ENCODE measurements at places on chromosomes 13 and 19. TPM values are rescaled to one million over a fixed set of nuclear protein-coding genes. Genes with fewer than 3 reads are reported as not detected.

Gene PSMD8
- total RNA-seq: 188 TPM

Gene KLHL26
- 3.7 TPM for total RNA-seq

GRCh38 chr19:11383706-11384048 is 437 bp downstream of the EPOR start:
- H3K27me3 ChIP-seq: no peaks in the 10 kb centered on the region
- H3K27ac ChIP-seq: no peak overlapping the region
- H3K36me3 ChIP-seq: no peaks in the 10 kb centered on the region
- peaks cover 32% of the 10 kb centered on the region for H3K4me1 ChIP-seq

- H3K4me1 ChIP-seq: no peaks in the 10 kb centered on the region
- no peak overlapping the region for H3K4me3 ChIP-seq
- H3K27me3 ChIP-seq: no peaks in the 10 kb centered on the region
- no peak for DNase-seq
- no peak overlapping the region for H3K27ac ChIP-seq
Measured at GRCh38 chr13:48315969-48316650, 12.6 kb downstream of the RB1 start.

- peak; percentile 87 for DNase-seq
- H3K36me3 ChIP-seq: no peaks in the 10 kb centered on the region
- H3K27ac ChIP-seq: peak within 1 kb of the TSS; percentile 56
- H3K4me1 ChIP-seq: peaks cover 32% of the 10 kb centered on the region
Measured at GRCh38 chr19:42313096-42313839, at the start of gene TMEM145. TSS of gene TMEM145 (plus strand) at chr19:42313309. CDS start at chr19:42313377, 68 bp downstream.

GRCh38 chr19:40872209-40872608 is 9.8 kb downstream of the CYP2A7 start:
- DNase-seq: no peak
- no peaks in the 10 kb centered on the region for H3K4me1 ChIP-seq
- H3K27ac ChIP-seq: no peak overlapping the region
- no peak overlapping the region for H3K4me3 ChIP-seq

GRCh38 chr19:16303755-16304154 is 20.9 kb upstream of the KLF2 start:
- no peak for DNase-seq
- no peaks in the 10 kb centered on the region for H3K27me3 ChIP-seq

Gene KIR3DL1
- total RNA-seq: not detected

GRCh38 chr13:64052521-64052920 is 2636.9 kb upstream of the PCDH20 start:
- no peaks in the 10 kb centered on the region for H3K27me3 ChIP-seq
- no peak overlapping the region for H3K27ac ChIP-seq
- peaks cover 7% of the 10 kb centered on the region for H3K4me1 ChIP-seq
- peak; percentile 53 for DNase-seq
- H3K4me3 ChIP-seq: no peak overlapping the region

- no peak for DNase-seq
- no peaks in the 10 kb centered on the region for H3K4me1 ChIP-seq
- no peak overlapping the region for H3K27ac ChIP-seq
- H3K27me3 ChIP-seq: no peaks in the 10 kb centered on the region
Measured at GRCh38 chr13:59210543-59210942, 953.2 kb downstream of the DIAPH3 start.

DNA sequence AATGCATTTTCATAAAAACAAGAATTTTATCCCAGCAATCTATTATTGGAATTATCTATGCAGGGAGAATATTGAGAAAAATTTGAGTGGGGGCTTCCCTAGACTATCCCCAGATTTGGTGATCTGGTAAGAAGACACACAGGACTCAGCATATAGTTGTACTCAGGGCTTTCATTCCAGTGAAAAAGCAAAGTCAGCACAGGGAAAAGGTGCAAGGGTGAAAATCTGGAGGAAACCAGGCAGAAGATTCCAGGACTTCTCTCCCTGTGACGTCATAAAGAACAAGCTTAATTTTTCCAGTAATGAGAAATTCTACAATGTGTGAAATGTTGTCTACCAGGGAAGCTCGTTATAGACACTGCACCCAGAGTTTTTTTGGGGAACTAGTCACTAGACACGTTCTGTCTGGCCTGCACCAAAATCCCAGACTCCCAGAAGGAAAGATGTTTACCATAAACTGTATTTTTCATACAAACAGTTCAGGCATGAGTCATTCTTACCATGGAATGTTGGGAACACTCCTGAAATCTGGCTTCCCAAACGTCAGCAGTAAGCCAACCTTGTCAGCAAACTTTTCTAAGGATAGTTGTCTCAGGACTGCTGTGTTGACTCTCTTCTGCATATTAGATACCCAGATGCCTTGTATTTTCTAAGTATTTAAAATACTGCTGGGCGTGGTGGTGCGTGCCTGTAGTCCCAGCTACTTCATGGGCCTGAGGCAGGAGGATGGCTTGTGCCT is 107.4 kb downstream of the DNAJC3 start:
- H3K4me1 ChIP-seq: no peaks in the 10 kb centered on the region
- H3K27me3 ChIP-seq: no peaks in the 10 kb centered on the region
- no peak overlapping the region for H3K4me3 ChIP-seq
- peaks cover 21% of the 10 kb centered on the region for H3K36me3 ChIP-seq

DNA sequence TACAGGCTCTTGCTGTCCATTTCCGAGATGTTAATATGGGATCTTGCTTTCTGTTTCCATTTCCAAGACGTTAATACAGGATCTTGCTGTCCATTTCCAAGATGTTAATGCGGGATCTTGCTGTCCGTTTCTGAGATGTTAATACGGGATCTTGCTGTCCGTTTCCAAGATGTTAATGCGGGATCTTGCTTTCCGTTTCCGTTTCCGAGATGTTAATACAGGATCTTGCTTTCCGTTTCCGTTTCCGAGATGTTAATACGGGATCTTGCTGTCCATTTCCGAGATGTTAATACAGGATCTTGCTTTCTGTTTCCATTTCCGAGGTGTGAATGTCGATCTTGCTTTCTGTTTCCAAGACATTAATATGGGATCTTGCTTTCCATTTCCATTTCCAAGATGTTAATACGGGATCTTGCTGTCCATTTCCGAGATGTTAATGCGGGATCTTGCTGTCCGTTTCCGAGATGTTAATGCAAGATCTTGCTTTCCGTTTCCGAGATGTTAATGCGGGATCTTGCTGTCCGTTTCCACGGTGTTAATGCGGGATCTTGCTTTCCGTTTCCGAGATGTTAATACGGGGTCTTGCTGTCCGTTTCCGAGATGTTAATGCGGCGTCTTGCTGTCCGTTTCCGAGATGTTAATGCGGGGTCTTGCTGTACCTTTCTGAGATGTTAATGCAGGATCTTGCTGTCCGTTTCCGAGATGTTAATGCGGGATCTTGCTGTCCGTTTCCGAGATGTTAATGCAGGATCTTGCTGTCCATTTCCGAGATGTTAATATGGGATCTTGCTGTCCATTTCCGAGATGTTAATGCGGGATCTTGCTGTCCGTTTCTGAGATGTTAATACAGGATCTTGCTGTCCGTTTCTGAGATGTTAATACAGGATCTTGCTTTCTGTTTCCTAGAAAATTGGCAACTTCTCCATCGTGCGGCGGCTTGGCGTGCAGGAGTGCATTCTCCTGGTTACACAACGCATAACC is 38.3 kb downstream of the PEX11G start:
- no peak overlapping the region for H3K4me3 ChIP-seq
- no peak overlapping the region for H3K27ac ChIP-seq
- H3K36me3 ChIP-seq: peaks cover 26% of the 10 kb centered on the region
- H3K4me1 ChIP-seq: no peaks in the 10 kb centered on the region

GRCh38 chr13:89937420-89937819 is 1410.1 kb upstream of the MIR17HG start:
- DNase-seq: no peak
- no peak overlapping the region for H3K4me3 ChIP-seq
- no peak overlapping the region for H3K27ac ChIP-seq
- no peaks in the 10 kb centered on the region for H3K27me3 ChIP-seq

Gene EEF2
- 3,073 TPM for total RNA-seq

Gene TUBB4A
- total RNA-seq: 0.83 TPM

- H3K4me3 ChIP-seq: no peak overlapping the region
- DNase-seq: no peak
- H3K36me3 ChIP-seq: peaks cover 41% of the 10 kb centered on the region
Measured at GRCh38 chr19:17863520-17864182, 3.9 kb downstream of the RPL18A start.

GRCh38 chr19:4297901-4298809 is 4.0 kb downstream of the TMIGD2 start:
- H3K36me3 ChIP-seq: no peaks in the 10 kb centered on the region
- H3K27me3 ChIP-seq: no peaks in the 10 kb centered on the region
- peaks cover 7% of the 10 kb centered on the region for H3K4me1 ChIP-seq
- H3K4me3 ChIP-seq: no peak overlapping the region
- H3K27ac ChIP-seq: no peak overlapping the region

DNA sequence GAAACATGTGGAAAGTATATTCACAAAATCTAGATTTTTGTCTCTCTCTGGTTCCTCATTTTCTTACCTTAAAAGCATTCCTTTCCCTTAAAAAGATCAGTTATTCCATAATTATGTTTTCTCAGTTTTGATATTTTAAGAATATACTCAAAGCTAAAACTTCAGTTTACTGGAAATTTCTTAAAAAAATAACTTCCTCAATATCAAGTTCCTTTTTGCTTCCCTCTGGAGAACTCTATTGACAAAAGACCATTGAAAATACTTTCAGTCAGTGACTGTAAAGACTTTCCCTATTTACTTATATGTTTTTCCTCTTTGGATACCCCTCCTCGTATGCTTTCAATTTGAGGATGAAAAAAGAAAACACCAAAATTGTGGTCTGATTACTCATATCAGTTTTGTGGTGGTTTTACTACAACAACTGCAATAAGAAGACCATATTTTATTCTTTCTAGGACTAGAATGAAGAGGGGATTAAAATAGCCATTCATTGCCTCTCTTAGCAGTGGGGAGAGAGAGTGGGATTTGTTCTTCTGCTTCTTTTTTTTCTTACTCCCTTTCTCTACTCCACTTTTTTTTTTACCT is 113.2 kb downstream of the ESD start:
- H3K27ac ChIP-seq: no peak overlapping the region
- DNase-seq: no peak
- H3K4me3 ChIP-seq: no peak overlapping the region
- no peaks in the 10 kb centered on the region for H3K36me3 ChIP-seq
- H3K27me3 ChIP-seq: no peaks in the 10 kb centered on the region

- no peak overlapping the region for H3K4me3 ChIP-seq
- H3K36me3 ChIP-seq: no peaks in the 10 kb centered on the region
- H3K4me1 ChIP-seq: no peaks in the 10 kb centered on the region
- peak; percentile 70 for DNase-seq
- H3K27ac ChIP-seq: no peak overlapping the region
- no peaks in the 10 kb centered on the region for H3K27me3 ChIP-seq
Measured at GRCh38 chr19:16168465-16169081, 4.8 kb downstream of the CIB3 start.

DNA sequence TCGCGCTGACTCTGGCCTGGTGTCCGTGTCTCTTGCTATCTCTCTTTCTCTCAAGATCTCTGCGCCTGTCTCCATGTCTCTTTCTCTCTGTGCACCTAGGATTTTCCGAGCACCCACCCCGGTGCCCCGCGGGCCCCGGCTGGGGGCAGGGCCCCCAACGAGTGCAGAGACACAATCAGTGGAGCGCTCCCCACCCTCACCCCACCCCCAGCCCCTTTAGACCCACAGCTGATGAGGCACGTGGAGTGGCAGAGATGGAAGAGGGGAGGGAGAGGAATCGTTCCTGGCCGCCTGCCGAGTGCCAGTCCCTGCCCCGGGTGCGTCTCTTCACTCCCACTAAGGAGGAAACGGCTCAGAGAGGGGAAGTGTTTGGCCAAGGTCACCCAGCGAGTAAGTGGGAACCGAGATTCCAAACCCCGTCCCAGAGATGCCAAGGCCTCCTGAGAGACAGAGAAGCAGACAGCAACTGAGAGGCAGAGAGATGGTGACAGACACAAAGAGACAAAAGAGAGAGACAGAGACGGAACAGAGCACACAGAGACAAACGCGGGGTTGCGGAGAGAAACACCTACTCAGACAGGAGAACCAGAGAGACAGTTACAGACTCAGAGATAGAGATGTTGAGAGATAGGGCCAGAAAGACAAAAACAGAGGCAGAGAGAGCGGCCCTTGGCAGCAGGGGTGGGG is 626 bp upstream of the BCL3 start:
- peak overlapping the region; percentile 24 for H3K4me3 ChIP-seq
- H3K27ac ChIP-seq: no peak overlapping the region
- H3K36me3 ChIP-seq: no peaks in the 10 kb centered on the region
- H3K27me3 ChIP-seq: no peaks in the 10 kb centered on the region
- peaks cover 12% of the 10 kb centered on the region for H3K4me1 ChIP-seq

DNA sequence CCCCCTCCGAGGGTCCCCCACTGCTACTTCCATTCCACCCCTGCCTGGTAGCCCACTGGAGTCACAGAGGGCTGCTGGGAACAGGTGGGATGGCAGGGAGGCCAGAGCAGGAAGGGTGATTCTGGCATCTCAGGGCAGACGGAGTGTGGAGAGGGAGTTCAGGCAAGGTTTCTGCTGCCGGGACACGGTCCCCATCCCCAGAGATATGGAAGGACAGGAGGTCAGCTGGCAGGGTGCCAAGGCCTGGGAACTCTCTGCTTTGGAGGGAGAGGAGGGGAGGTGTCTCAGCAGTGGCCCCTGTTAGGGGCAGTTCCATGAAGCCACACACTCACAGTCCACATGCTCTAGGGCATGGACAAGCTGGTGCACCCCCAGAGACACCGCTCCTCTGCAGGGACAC is 68.1 kb downstream of the CHST8 start:
- no peaks in the 10 kb centered on the region for H3K4me1 ChIP-seq
- no peak overlapping the region for H3K27ac ChIP-seq
- H3K4me3 ChIP-seq: no peak overlapping the region
- no peaks in the 10 kb centered on the region for H3K27me3 ChIP-seq
- no peaks in the 10 kb centered on the region for H3K36me3 ChIP-seq

Gene YIF1B
- 31.0 TPM for total RNA-seq

Gene TLE6
- 5.0 TPM for total RNA-seq

GRCh38 chr19:39240421-39240820 is 4.4 kb downstream of the IFNL3 start:
- H3K4me1 ChIP-seq: peaks cover 6% of the 10 kb centered on the region
- H3K4me3 ChIP-seq: no peak overlapping the region
- no peak for DNase-seq
- no peaks in the 10 kb centered on the region for H3K36me3 ChIP-seq
- no peak overlapping the region for H3K27ac ChIP-seq
- no peaks in the 10 kb centered on the region for H3K27me3 ChIP-seq

DNA sequence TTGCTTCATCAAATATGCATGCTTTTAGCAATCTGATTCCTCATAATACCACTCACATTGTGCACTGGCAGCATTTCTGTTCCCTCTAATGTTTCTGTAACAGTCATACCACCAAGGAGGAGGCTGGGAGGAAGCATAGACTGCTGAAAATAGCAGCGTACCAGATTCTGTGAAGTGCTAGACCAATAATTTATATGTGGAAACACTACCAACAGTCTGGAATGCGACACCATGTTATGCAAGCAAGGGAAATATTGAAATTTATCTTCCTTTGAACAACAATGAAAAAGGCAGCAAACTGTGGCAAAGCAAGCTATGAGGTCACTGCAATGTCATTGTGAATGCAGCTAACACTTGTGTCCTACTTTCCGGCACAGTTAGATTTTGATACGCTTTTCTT is 1388.0 kb downstream of the EFNB2 start:
- no peak for DNase-seq
- no peak overlapping the region for H3K27ac ChIP-seq
- 0 out of 2 replicates have a peak, but pooled peaks cover 3% of the 10 kb centered on the region for H3K27me3 ChIP-seq
- no peaks in the 10 kb centered on the region for H3K36me3 ChIP-seq

All from Karpas-422 (cell line).